ENCODE measurements at places on chromosomes 2 and 18.
A peak's percentile ranks its signal among the peaks of the same experiment; 100 is the strongest.

GRCh38 chr2:21148718-21149117 is 24.9 kb downstream of the TDRD15 start:
- no peak for DNase-seq

- DNase-seq = no peak
Observed at GRCh38 chr2:189673661-189674373, 653 bp upstream of the ANKAR start.

DNA sequence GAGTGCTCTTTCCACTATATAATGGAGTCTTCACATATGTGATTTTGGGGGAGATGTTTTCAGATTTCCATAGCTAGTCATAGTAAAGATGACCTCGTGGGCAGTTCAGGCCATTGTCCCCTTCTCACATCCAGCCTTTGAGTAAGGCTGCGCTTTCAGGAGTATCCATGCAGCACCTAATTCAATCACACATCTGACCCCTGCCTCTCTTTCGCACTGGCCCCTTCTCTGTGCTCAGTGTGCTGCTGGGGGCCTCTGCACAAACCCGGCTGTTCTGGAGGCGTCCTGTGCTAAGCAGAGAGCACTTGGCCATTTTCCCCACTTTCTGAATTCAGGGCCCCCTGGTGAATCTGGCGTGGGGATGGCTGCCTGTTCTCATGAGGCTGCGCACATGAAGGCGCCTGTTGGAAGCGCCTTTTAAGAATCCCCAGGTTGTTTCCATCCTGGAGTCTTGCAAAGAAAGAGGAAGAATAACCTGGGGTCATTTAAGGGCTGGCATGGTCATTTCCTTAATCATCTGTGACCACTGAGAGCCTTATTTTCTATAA is 96.0 kb upstream of the ALPP start:
- DNase-seq = no peak

GRCh38 chr2:161136696-161137324 is 23.4 kb upstream of the TANK start:
- no peak for DNase-seq

- DNase-seq = no peak
Observed at GRCh38 chr18:24000613-24001490, 13.7 kb upstream of the TTC39C start.

DNA sequence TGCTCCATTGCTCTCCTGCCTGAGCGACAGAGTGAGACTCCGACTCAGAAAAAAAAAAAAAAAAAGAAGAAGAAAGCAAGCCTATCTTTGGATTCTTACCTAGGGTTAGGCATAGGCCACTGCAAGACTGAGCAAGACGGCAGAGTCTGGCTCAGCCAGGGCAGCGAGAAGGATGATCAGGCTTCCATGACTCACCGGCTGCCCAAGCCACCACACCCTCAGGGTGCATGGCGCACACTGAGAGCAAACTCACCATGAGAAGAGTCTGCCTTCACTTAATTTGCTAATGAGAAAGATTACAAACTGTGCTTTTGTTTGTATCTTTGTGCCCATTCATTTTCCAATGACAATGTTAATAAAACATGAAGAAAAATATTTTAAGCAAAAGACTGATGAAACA is 8.2 kb downstream of the FAM110C start:
- DNase-seq = no peak

DNA sequence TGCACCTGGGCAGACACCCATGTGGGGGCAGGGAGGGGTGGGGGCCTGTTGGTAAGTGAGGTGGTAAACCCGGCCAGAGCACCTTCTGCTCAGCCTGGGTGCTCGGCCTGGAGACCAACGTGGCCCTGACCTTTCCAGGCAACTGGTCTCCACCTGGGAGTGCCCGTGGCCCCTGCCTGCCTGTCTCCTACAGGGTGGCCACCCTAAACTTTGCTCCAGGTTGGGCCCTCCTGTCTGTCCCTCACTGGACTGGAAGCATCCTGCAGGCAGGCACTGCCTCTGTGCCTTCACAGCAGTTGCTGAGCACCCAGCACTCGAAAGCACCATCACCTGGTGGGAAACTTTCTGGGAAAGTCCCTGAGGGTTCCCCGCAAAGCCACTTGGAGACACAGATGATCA is 171.3 kb downstream of the TWIST2 start:
- no peak for DNase-seq

DNA sequence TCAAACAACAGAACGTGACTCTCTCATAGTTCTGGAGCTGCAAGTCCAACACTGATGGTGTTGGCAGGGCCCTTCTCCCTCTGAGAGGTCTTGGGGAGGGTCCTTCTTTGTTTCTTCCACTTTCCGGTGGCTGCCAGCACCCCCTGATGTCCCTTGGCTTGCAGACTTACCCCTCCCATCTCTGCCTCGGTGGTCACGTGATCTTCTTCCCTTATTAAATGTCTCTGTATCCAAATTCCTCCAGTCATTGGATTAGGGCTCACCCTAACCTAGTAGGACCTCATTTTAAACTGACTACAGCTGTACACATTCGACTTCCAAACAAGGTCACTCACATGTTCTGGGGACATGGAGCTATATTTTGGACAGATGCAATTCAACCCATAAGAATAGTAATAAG is 780.6 kb upstream of the SALL3 start:
- no peak for DNase-seq

- DNase-seq = no peak
Observed at GRCh38 chr2:183678908-183679307, 554.7 kb downstream of the NUP35 start.

- no peak for DNase-seq
Observed at GRCh38 chr2:235670974-235671787, 177.3 kb downstream of the AGAP1 start.

- no peak for DNase-seq
Observed at GRCh38 chr2:36387258-36387916, 31.8 kb downstream of the CRIM1 start.

GRCh38 chr2:214575030-214575429 is 164.2 kb downstream of the VWC2L start:
- no peak for DNase-seq

GRCh38 chr2:54456362-54456611 is 160 bp downstream of the SPTBN1 start:
- DNase-seq = no peak

DNA sequence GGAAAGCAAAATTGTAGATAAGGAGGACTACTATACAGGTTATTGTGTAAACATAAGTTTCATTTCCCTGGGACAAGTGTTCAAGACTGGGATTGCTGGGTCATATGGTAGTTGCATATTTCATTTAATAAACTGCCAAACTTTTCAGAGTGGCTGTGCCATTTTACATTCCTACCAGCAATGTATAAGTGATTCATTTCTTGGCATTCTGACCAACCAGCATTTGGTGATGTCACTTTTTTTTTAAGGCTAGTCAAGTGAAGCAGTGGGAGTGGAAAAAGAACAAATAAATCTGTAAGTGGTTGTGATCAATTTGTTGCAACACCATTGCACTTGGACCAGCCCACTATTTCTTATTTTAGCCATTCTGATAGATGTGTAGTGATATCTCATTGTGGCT is 5.2 kb upstream of the CHCHD5 start:
- DNase-seq = peak; percentile 76

DNA sequence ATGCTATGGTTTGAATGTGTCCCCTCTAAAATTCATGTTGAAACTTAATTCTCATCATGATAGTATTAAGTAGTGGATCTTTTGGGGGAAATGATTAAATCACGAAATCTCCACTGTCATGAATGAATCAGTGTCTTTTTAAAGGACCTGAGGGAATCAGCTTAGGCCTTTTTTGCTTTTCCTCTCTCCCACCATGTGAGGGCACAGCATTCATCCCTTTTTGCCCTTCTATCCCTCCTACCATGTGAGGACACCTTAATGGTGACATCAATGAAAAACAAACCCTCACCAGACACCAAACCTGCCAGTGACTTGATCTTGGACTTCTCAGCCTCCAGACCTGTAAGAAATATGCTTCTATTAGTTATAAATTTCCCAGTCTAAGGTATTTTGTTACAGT is 247.1 kb upstream of the UBE2E3 start:
- no peak for DNase-seq

DNA sequence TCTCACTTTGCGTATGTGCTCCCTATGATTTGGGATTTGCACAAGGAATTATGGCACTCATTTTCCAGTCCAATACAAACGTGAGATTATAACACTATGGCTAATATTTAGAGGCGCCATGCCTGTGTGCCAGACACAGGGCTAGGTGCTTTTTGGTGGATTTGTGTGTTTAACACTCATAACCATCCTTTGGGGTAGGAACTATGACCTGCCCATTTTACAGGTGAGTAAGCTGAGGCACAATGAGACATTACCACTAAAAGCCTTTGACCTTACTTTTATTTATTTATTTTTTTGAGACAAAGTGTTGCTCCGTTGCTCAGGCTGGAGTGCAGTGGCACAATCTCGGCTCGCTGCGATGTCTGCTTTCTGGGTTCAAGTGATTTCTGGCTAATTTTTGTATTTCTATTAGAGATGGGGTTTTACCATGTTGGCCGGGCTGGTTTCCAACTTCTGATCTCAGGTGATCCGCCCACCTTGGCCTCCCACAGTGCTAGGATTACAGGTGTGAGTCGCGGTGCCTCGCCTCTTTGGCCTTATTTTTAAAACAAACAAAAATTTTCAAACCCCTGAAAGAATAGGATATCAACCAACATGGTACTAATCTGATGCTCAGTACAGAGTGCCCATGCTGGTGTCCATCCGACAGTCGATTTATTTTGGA is 26.6 kb upstream of the GLI2 start:
- no peak for DNase-seq

DNA sequence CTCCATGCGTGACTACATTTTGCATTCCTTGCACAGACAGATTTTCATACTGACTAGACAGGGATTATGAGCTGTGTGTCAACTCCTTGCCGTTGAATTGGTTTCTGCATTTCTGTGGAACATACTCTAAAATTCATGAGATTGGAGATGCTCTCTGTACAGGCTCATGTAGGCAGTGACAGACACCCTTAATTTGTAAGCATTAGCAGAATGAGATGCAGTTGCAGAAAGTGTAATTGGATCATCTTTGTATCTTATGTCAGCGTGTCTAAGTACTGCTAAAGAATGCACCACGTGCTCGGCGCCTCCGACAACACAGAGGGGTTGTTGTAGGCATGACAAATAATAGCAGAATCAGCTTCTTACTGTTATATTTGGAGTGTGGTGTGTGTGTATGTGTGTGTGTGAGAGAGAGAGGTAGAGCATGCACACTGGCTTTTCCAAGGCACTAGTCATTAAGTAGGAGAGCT is 212.4 kb downstream of the CMPK2 start:
- DNase-seq = no peak

DNA sequence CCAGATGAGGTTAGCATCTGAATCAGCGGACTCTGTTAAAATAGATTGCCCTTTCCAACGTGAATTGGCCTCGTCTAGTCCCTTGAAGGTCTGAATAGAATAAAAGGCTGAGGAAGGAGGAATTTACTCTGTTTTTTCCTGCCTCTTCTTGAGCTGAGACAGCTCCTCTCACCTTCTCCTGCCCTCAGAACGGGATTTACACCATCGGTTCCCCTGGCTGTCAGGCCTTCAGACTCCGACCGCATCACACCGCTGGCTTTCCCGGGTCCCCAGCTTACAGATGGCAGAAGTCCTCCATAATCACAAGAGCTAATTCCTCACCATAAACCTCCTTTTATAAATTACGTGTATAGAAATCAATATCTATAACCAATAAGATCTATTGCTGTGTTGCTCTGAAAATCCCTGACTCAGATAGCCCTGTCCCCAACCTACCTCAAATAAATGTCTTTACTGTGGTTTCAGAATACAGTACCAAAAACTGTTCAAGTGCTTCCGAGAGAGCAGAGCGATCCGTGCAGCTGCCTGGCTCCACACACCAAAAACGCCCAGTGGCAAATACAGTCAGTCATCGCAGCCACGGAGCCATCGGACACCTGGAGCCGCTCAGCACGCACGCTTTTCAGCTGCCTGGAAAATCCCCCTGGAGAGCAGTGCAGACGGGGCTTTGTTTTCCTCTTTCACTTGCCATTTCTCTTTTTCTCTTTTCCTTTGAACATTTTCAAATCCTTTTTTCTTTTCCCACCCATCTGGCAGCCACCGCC is 196.9 kb downstream of the NRP2 start:
- no peak for DNase-seq

DNA sequence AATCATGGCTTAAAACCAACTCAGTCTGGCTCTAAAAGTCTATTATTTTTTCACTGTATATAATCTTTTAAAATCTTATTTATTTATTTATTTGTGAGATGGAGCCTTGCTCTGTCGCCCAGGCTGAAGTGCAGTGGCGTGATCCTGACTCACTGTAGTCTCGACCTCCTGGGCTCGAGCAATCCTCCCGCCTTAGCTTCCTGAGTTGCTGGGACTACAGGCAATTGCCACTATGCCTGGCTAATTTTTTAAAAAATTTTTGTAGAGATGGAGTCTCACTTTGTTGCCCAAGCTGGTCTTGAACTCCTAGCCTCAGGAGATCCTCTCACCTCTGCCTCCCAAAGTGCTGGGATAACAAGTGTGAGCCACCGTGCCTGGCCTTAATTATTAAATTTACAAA is 14.5 kb downstream of the GORASP2 start:
- DNase-seq = no peak

GRCh38 chr2:239368906-239369552 is 31.8 kb downstream of the HDAC4 start:
- no peak for DNase-seq

GRCh38 chr2:88658881-88659537 is 31.7 kb upstream of the EIF2AK3 start:
- no peak for DNase-seq

- no peak for DNase-seq
Observed at GRCh38 chr2:10301941-10302478, 694 bp upstream of the HPCAL1 start.

DNA sequence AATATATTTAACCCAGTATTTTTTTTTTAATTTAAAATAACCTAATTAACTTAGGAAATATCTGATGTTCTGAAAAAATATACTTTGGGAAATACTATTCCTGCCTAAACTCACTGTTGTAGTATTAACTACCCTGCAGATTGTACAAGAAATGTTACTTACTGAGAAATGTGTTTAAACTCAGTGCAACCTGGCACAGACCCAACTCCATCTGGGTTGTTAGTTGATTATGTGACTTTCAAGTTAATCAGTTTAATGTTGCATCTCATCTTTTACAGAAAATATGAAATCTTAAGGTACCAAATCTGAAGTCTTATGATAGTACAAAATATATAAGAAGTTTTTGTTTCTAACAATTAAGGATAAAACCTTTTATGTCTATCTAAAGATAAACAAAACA is 27.3 kb downstream of the VAPA start:
- DNase-seq = no peak

- DNase-seq = no peak
Observed at GRCh38 chr2:94873362-94874276, 2.4 kb downstream of the TEKT4 start.

DNA sequence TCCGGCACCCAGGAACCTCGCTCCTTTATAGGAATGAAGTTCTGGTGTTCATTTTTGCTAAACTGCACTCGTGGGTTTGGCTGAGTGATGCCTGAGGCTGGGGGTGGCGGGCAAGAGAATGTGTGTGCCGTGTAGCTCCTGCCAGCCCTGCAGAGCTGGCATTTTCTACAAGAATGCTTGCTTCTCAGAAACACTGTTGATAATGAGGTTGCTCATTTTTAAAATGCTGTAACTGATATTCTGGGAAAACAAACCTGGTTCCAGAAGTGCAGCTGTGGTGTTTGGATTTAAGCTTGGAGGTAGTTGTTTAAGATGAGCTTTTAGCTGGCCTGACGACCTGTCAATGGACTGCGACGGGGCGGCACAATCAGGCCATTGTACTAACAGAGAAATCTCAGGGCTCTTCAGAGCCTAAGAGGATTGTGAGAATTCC is 511.9 kb upstream of the TNP1 start:
- no peak for DNase-seq

Data from skeletal muscle cell (primary cell).